ENCODE measurements at places on chromosomes 1 and 21. TPM values are rescaled to one million over a fixed set of nuclear protein-coding genes. Genes with fewer than 3 reads are reported as not detected.

The FAM229A gene
- 11.7 TPM for total RNA-seq

The ORC1 gene
- 17.6 TPM for total RNA-seq

The ATP6V1G3 gene
- total RNA-seq = not detected

The ADORA1 gene
- total RNA-seq = 5.9 TPM

The CELA3A gene
- total RNA-seq = not detected

DNA sequence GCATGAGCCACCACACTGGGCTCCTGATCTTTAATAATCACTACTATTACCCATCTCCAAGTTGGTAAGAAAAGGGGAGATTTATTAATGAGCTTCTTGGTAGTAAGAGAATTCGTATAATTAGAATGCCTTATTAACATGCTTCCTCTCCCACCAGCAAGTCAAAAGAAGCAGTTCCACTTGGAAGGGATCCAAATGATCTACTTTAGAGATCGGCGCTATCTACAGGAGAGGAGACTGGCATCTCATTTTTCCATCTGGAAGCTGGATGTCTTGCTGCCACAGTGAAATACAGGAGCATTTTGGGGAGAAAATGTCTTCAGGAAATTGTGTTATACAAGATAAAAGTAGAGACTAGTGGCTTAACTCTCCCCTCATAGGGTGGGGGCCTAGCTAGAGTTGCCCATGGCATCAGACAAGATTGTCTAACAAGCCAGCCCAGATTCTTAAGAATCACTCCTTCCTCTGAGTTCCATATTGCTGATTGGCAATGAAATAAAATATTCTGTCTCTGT lies 33.6 kb upstream of the CAMSAP2 start:
- no peak for DNase-seq

DNA sequence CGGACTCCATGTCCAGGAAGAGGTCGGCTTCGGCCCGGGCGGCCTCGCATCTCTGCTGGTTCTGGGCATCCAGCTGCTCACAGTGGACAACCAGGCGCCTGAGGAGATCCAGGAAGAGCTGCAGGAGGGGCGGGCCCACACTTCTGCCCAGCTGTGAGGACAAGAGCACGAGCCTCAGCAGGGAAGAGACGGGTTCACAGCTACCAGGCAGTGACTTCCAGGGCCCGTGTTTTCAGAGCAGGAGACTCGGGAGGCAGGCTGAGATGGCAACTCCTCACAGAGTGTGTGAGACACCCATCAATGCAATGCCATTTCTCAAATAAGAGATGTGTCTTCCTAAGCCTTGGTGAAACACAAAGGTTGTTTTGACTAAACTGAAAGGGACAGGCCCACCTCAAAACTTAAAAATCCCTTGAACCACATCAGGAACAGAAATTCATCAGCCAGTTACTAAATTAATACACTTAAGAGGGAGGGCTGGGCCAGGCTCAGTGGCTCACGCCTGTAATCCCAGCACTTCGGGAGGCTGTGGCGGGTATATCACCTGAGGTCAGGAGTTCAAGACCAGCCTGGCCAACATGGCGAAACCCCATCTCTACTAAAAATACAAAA lies 43.4 kb downstream of the URB1 start:
- DNase-seq = no peak

DNA sequence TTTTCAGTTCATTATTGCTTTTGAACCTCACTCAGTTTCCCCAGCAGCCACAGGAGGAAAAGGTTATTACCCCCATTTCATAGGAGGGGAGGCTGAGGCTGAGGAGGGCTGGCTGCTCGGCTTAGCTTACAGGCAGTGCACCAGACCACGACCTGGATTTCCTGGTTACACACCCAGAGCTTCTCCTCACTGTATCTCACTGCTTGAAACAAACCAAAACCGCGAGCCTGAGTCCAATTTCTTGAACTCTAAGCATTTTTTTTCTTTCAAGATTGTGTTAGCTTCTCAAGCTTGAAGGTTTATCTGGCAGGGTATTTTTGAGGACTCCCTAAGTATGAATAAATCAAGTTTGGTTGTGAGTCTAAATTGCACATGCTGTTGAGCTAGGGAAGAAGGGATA lies 188.9 kb upstream of the EDN2 start:
- no peak for DNase-seq

GRCh38 chr1:224637936-224638335 lies 21.8 kb downstream of the CNIH3 start:
- DNase-seq = no peak

DNA sequence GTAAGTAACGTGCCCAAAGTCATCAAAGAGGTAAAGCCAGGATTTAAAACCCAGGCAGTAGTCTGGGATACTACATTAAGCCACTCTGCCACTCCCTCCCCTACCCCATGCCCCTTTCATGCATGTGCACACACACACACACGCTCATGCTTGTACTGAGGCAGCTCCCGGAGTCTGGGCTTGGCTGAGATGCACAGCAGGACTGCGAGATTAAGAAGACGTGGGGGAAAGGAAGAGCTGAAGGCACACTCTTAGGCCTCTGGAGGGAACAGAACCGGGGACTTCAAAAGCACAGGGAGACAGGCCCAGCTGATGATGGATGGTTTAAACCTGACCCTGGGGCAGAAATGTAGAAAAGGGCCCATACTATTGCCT lies 98.3 kb downstream of the GLIS1 start:
- no peak for DNase-seq

DNA sequence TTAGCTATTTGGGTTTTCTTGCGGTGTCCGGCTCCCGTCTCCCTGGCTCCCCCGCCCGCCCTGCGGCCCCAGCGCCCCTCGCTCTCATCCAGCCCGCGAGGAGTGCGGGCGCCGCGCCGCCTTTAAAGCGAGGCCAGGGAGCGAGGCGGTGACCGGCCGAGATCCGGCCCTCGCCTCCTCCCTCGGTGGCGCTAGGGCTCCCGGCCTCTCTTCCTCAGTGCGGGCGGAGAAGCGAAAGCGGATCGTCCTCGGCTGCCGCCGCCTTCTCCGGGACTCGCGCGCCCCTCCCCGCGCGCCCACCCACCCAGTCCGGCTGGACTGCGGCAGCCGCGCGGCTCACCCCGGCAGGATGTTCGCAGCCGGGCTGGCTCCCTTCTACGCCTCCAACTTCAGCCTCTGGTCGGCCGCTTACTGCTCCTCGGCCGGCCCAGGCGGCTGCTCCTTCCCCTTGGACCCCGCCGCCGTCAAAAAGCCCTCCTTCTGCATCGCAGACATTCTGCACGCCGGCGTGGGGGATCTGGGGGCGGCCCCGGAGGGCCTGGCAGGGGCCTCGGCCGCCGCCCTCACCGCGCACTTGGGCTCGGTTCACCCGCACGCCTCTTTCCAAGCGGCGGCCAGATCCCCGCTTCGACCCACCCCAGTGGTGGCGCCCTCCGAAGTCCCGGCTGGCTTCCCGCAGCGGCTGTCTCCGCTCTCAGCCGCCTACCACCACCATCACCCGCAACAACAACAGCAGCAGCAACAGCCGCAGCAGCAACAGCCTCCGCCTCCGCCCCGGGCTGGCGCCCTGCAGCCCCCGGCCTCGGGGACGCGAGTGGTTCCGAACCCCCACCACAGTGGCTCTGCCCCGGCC lies 492 bp downstream of the HLX start:
- DNase-seq = peak; percentile 45

DNA sequence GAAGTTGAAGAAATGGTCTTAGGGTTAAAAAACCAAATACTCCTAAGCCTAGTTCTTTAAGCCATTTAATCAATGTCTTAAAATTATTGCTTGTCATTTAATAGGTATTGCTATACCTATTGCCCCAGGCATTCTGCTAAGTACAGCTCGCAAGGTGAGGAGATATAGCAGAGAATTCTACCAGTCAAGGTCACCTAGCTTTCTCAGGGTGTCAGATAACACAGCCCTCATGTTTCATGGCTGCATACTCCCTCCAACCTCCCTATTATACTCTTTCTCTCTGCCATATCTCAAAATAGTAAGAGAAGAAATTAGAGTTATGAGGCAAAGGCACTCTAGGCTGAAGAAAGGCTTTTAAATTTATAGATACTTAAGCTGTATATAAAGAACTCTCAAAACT lies 68.4 kb upstream of the GPR88 start:
- no peak for DNase-seq

- no peak for DNase-seq
These were observed 2.1 kb downstream of the SAMD11 start for GRCh38 chr1:925561-926421.

GRCh38 chr1:30845904-30846290 lies 62.7 kb downstream of the SDC3 start:
- no peak for DNase-seq

DNA sequence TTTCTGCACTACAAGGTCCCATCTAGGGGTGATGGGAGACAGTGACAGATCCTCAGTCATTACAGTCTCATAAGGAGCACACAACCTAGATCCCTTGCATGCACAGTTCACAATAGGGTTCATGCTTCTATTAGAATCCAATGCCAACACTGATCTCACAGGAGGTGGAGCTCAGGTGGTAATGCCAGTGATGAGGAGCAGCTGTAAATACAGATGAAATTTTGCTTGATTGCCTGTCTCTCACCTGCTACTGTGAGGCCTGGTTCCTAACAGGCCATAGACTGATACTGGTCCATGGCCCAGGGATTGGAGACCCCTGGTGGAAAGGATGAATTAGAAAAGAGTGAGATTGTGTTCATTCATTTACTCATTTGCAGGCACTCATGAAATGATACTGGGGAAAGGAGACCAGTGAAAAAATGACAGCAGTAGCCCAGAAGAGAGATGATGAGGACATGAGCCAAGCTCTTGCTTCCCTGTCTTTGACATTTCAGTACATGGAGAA lies 251.6 kb upstream of the DUSP10 start:
- DNase-seq = no peak

DNA sequence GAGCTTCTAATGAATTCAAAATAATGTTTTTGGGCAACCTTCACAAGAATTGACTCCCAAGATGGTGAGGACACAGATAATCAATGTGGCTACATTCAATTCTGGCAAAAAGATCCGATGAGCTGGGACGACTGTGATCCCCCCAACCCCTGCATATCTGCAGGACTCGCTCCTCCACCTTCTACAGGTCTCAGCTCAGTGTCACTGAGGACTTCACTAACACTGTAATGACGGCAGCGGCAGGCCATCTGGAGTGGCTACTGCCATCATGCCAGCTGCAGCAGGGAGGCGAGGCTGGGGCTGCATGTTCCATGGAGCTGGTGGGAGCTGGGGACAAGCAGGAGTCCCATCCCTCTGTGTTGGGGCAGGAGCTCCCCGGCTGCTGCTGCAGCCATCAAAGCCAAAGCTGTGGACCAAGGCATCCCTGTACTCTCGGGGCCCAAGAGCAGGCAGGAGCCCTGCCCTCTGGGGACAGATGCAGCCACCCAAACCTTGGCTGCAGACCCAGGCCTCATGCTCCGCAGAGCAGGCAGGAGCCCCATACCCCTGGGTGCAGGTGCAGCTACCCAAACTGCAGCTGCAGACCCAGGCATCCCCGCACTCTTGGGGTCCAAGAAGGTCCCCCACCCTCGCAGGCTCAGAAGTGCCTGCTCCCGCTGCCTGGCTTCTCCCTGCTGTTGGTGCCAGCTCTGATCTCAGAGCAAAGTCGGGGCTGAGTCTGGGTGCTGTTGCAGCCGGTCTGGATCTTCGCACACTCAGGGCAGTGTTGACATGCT lies 12.2 kb upstream of the DHRS3 start:
- DNase-seq = no peak

GRCh38 chr1:235709018-235709417 lies 59.4 kb upstream of the GNG4 start:
- no peak for DNase-seq

- DNase-seq = no peak
These were observed 37.2 kb downstream of the GNB1 start for GRCh38 chr1:1853593-1854257.

DNA sequence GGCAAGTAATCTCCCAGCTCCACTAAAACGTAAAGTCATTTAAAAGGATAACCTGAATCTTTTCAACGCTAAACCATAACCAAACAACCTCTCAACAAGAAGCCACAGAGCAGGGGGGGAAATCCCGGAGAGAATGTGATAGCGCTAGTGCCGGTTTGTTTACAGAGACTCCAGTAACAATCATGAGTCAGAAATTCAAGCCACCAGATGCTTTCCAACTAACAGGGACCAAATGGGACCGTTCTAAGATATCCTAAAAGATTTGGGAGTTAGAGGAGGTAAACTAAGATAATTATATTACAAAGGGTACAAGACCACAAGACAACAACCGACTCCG lies 825 bp downstream of the DCAF8 start:
- DNase-seq = peak; percentile 74

GRCh38 chr1:181930187-181930586 lies 131.3 kb downstream of the ZNF648 start:
- no peak for DNase-seq

- DNase-seq = no peak
These were observed 6.8 kb upstream of the COL6A2 start for GRCh38 chr21:46091118-46091517.

DNA sequence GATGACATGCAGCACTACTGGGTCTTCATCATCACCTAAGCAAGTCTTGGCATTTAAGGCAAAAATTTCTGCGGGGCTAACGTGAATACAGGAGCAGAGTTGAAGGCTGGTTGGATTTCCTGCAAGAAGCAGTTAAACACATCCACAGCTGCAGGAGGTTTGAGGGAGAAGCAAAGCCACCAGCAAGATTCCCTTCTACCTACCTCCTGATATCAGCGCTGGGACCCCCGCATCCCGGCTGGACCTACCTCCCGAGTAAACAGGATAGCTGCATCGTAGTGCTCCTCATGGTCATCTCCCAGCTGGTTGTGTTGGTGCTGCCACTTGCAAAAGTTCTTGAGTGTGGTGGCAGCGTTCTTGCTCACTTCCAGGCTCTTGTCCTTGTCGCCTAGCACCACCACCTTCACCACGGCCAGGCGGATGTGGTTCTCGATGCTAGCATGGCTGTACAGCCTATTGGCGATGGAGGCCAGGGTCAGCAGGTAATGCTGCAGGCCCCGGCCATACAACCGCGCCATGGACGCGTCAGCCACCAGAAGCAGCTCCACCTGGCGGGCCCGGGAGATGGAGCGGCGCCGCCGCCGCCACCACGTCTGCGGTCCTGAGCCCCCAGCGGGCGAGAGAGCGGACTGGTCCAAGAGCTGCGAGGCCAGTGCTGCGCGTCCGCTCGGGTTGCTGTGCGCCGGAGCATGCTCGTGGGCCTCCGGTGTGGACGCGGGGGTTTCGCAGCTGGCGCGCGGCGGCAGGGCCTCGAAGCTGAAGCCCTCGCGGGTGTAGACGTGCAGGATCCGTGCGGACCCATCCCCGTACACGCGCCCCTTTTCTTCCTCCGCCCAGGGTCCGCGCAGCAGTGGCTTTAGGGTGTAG lies 1.6 kb downstream of the ADAMTS5 start:
- no peak for DNase-seq

DNA sequence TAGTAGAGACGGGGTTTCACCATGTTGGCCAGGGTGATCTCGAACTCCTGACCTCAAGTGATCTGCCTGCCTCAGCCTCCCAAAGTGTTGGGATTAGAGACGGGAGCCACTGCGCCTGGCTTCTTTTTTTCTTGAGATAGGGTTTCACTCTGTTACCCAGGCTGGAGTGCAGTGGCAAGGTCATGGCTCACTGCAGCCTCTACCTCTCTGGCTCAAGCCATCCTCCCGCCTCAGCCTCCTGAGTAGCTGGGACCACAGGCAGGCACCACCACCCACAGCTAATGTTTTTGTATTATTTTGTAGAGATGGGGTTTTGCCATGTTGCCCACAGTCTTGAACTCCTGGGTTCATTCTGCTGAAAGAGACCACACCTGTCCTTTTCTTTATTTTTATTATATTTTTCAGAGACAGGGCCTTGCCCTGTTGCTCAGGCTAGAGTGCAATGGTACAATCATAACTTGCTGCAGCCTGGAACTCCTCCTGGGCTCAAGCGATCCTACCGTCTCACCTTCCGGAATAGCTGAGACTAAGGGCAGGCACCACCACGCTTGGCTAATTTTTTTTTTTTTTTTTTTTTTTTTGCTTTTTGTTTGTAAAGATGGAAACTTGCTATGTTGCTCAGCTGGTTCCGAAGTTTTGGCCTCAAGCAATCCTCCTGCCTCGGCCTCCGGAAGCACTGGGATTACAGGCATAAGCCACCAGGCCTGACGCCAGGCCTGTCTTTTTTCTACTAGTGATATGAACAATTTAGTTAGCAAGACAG lies 3.1 kb downstream of the LMNA start:
- DNase-seq = no peak

All from PC-9 (cell line).